ENCODE measurements at places on chromosomes 3 and 15. TPM values are rescaled to one million over a fixed set of nuclear protein-coding genes. Genes with fewer than 3 reads are reported as not detected.

Gene TERC
- total RNA-seq, result 0.75 TPM

Gene CD200R1
- 0.79 TPM for total RNA-seq

Gene ROPN1
- not detected for total RNA-seq

Gene XCR1
- 0.06 TPM for total RNA-seq

- peaks cover 2% of the 10 kb centered on the region for H3K27me3 ChIP-seq
- no peak for DNase-seq
- no peaks in the 10 kb centered on the region for H3K36me3 ChIP-seq
Observed at GRCh38 chr15:98177966-98178592, 217.6 kb downstream of the ARRDC4 start.

Gene ARIH2
- 92.7 TPM for total RNA-seq

DNA sequence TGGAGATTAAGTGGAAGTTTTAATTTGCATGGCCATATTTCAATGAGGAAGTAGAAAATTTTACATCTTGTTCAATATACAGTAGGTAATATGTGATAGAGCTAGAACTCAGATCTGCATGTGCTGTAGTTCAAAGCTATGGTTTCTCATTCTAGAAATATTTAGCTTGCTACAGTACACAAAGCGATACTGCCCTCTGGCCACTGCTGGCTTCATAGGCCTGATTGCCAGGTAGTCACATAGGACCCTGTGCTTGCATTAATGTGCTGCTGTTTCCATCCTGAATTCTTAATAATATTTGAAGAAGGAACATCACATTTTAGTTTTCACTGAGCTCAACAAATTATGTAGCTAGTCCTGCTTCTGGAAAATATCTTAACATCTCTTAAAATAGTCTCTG, 87.0 kb downstream of the PLSCR2 start:
- no peak overlapping the region for H3K27ac ChIP-seq
- no peaks in the 10 kb centered on the region for H3K4me1 ChIP-seq
- H3K27me3 ChIP-seq, result no peaks in the 10 kb centered on the region
- no peak for DNase-seq
- H3K4me3 ChIP-seq, result no peak overlapping the region

DNA sequence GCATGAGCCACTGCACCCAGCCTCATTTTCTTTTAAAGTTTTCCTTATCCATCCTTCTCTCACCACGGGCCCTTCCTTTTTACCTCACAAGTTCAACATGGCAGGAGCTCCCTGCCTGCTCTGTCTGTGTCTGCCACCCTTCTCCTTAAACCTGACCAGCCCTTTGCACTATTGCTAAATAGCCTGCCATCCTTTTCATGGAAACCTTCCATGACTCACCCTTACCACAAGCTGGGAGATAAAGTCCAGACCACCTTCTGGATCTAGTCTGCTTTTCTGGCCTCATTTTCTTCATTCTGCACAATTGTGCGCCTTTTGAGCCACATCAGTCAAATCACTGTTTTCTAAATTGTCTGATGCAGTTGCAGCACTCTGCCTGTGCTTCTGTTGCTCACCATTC, 8.9 kb downstream of the PARP14 start:
- H3K4me1 ChIP-seq, result no peaks in the 10 kb centered on the region
- H3K36me3 ChIP-seq, result peaks cover 56% of the 10 kb centered on the region
- H3K27me3 ChIP-seq, result no peaks in the 10 kb centered on the region
- no peak overlapping the region for H3K27ac ChIP-seq
- no peak overlapping the region for H3K4me3 ChIP-seq

- no peak overlapping the region for H3K4me3 ChIP-seq
- peaks cover 7% of the 10 kb centered on the region for H3K4me1 ChIP-seq
- H3K36me3 ChIP-seq, result no peaks in the 10 kb centered on the region
- no peak overlapping the region for H3K27ac ChIP-seq
- DNase-seq, result no peak
Observed at GRCh38 chr15:76349301-76350070, 12.9 kb downstream of the ISL2 start.

GRCh38 chr15:89301304-89302089, 33.1 kb downstream of the POLG start:
- DNase-seq, result no peak
- H3K27ac ChIP-seq, result no peak overlapping the region
- H3K4me1 ChIP-seq, result no peaks in the 10 kb centered on the region
- H3K4me3 ChIP-seq, result no peak overlapping the region
- H3K27me3 ChIP-seq, result no peaks in the 10 kb centered on the region

DNA sequence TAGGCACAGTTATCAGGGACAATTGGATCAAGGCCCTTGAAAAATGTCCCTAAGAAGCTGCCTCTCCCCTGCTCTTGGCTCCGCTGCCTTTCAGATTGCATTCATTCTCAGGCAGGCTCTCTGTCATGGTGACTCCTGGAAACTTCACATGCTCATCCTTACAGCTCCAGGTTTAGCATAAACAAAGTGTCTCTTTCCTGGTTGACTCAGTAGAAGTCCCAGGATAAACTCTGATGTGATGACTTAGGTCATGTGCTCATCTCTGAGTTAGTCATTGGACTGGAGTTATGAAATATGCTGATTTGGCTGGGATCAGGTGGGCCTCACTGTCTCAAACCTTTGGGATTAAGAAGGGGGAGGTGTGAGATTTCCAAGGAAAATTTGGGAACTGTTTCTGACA, 243.8 kb downstream of the ZNF621 start:
- no peak overlapping the region for H3K27ac ChIP-seq
- no peaks in the 10 kb centered on the region for H3K27me3 ChIP-seq
- H3K36me3 ChIP-seq, result no peaks in the 10 kb centered on the region
- no peak overlapping the region for H3K4me3 ChIP-seq

DNA sequence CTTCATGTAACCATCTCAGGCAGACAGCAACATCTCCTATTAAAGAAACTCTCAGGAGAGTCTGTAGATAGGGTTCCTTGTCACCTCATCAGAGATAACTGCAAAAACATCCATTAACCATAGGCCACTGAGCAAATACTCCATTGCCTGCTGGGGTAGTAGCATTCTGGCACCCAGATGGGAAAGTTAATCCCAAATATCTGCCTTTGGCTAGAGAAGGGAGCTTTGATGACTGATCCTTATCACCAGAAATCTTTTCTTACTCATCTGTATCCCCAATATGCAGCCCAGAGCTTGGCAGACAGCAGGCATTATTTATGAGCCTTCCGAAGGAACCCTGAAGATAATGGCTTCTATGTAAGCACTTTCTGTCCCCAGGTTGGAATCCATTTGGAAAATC, 173.1 kb downstream of the MFSD1 start:
- no peak for DNase-seq
- no peak overlapping the region for H3K27ac ChIP-seq
- no peaks in the 10 kb centered on the region for H3K4me1 ChIP-seq
- no peaks in the 10 kb centered on the region for H3K27me3 ChIP-seq
- H3K36me3 ChIP-seq, result no peaks in the 10 kb centered on the region

Gene PSTPIP1
- total RNA-seq, result 1.8 TPM

DNA sequence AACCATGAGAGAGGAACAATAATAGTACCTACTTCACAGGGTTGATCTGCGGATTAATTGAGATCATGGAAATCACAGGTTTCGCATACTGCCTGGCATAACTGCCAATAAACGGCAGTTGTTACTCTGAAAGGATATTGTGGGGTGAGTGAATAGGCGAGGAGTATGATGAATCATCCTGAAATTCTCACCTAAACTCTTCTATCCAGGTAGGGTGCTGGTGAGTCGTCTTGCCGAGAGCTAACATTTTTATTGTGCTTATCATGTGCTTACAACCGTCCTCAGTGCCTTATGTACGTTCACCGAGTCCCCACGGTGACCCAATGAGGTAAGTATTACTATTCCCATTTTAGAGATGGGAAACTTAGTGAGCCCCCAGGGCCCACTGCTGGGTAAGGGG, 52.4 kb upstream of the SRGAP3 start:
- H3K4me1 ChIP-seq, result peaks cover 7% of the 10 kb centered on the region
- no peak overlapping the region for H3K27ac ChIP-seq
- no peak overlapping the region for H3K4me3 ChIP-seq
- no peaks in the 10 kb centered on the region for H3K36me3 ChIP-seq
- H3K27me3 ChIP-seq, result peaks cover 2% of the 10 kb centered on the region

GRCh38 chr15:69509131-69509530, 56.5 kb downstream of the RPLP1 start:
- H3K36me3 ChIP-seq, result no peaks in the 10 kb centered on the region
- no peak overlapping the region for H3K4me3 ChIP-seq
- DNase-seq, result no peak
- no peaks in the 10 kb centered on the region for H3K4me1 ChIP-seq

- no peak for DNase-seq
- no peaks in the 10 kb centered on the region for H3K27me3 ChIP-seq
- no peaks in the 10 kb centered on the region for H3K36me3 ChIP-seq
- H3K4me3 ChIP-seq, result no peak overlapping the region
Observed at GRCh38 chr3:28013864-28014473, 227.4 kb upstream of the CMC1 start.

GRCh38 chr3:149233323-149233722, 11.7 kb upstream of the CP start:
- no peaks in the 10 kb centered on the region for H3K36me3 ChIP-seq
- no peaks in the 10 kb centered on the region for H3K4me1 ChIP-seq
- H3K27ac ChIP-seq, result no peak overlapping the region
- H3K27me3 ChIP-seq, result no peaks in the 10 kb centered on the region
- H3K4me3 ChIP-seq, result no peak overlapping the region
- DNase-seq, result no peak

DNA sequence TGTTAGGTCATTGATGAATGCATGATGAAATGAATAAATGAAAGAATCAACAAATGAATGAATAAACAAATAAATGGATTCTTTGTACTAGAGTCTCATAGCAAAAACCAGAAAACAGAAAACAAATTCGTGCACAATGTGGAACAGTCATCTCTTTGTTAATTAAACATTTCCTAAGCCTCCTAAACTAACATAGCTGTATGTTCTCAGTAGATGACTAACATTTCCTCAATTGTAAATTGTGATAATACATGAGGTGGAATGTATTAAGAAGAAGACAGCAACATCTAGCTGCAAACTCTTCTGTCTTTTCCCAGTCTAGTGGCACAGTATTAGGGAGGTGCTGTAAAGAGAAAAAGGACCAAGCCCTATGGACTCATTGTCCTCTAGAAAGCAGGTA, 1021.0 kb downstream of the MCTP2 start:
- no peak for DNase-seq
- H3K36me3 ChIP-seq, result no peaks in the 10 kb centered on the region
- H3K27ac ChIP-seq, result no peak overlapping the region
- H3K27me3 ChIP-seq, result no peaks in the 10 kb centered on the region
- H3K4me3 ChIP-seq, result no peak overlapping the region
- H3K4me1 ChIP-seq, result no peaks in the 10 kb centered on the region

Gene GXYLT2
- 5.9 TPM for total RNA-seq

GRCh38 chr3:29936766-29937165, 655.9 kb downstream of the RBMS3 start:
- H3K27me3 ChIP-seq, result no peaks in the 10 kb centered on the region
- H3K4me3 ChIP-seq, result no peak overlapping the region
- no peaks in the 10 kb centered on the region for H3K36me3 ChIP-seq
- H3K27ac ChIP-seq, result no peak overlapping the region
- no peak for DNase-seq

Gene GUCA1C
- total RNA-seq, result not detected

- H3K4me3 ChIP-seq, result no peak overlapping the region
- no peak for DNase-seq
- peaks cover 19% of the 10 kb centered on the region for H3K4me1 ChIP-seq
- no peaks in the 10 kb centered on the region for H3K27me3 ChIP-seq
- no peak overlapping the region for H3K27ac ChIP-seq
Observed at GRCh38 chr3:195553268-195553667, 10.1 kb upstream of the PPP1R2 start.

Gene CD80
- total RNA-seq, result not detected

DNA sequence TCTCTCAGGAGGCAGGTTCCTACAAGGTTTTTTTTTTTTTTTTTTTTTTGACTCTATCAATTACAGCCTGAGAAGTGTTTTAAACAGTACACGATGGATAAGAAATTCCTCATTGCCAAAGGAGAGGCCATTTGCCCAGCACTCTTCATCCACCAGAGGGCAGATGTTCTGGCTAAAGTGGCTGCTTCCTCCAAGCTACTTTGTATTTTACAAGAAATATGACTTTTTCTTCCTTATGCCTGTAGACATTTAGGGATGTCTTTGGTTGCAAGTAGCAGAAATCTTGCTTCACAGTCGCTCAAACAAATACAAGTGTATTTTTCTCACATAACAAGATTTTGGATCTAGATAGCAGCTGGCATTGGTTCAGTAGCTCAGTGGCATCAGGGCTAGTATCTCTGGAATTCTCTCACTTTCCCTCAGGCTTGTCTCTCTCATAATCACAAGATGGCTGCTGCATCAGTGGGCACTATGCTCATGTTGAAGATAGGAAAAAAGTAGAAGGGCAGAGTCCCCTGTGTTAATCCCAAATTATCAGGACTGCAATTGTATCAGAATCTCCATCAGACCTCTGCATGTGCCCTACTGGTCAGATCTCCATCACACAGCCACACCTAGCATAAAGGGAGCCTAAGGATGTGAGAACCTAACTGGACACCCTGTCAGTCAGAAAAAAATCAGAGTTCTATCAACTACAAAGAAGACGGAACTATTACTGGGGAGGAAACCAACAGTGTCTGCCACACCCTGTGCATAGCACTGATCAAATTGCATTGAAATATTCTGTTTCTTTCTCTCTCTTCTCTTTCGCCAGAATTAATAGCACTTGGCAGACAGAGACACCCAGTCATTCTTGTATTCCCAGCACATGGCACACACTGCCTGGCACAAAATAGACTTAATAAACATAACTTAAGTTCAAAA, 138.9 kb upstream of the COL8A1 start:
- H3K4me1 ChIP-seq, result no peaks in the 10 kb centered on the region
- no peak overlapping the region for H3K27ac ChIP-seq
- H3K27me3 ChIP-seq, result no peaks in the 10 kb centered on the region
- no peak overlapping the region for H3K4me3 ChIP-seq

GRCh38 chr3:81242871-81243270, 518.6 kb downstream of the GBE1 start:
- no peak overlapping the region for H3K27ac ChIP-seq
- no peaks in the 10 kb centered on the region for H3K27me3 ChIP-seq
- no peaks in the 10 kb centered on the region for H3K36me3 ChIP-seq
- no peak overlapping the region for H3K4me3 ChIP-seq
- no peak for DNase-seq
- no peaks in the 10 kb centered on the region for H3K4me1 ChIP-seq

DNA sequence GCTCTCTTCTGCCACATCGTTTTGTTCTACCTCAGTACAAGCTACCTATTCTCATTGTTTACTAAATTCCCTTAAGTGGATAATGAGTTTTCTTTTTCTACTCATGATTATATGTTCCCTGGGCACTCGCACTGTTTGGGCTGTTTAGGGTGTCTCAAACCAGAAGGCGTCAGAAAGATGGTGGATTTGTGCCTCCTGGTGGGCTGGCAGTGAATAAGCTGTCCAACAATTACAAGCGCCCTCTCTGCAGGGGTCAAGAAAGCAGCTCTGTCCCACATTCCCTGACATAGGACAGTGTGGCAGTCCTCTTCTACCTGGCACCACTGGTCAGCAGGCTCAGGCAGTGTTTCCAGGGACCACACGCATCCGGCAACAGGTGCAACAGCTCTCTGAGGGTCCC, 173.4 kb upstream of the PPP2R3A start:
- no peaks in the 10 kb centered on the region for H3K36me3 ChIP-seq
- no peaks in the 10 kb centered on the region for H3K27me3 ChIP-seq
- no peak for DNase-seq
- no peak overlapping the region for H3K4me3 ChIP-seq

All from psoas muscle (tissue), 8 donors.